Activated CD4-positive, alpha-beta T cell treated with anti-CD3 and anti-CD28 coated beads, Interleukin-2, amount 50 U/mL, for 24 hours (primary cell): ENCODE measurements at places on chromosomes 4 and X.

DNA sequence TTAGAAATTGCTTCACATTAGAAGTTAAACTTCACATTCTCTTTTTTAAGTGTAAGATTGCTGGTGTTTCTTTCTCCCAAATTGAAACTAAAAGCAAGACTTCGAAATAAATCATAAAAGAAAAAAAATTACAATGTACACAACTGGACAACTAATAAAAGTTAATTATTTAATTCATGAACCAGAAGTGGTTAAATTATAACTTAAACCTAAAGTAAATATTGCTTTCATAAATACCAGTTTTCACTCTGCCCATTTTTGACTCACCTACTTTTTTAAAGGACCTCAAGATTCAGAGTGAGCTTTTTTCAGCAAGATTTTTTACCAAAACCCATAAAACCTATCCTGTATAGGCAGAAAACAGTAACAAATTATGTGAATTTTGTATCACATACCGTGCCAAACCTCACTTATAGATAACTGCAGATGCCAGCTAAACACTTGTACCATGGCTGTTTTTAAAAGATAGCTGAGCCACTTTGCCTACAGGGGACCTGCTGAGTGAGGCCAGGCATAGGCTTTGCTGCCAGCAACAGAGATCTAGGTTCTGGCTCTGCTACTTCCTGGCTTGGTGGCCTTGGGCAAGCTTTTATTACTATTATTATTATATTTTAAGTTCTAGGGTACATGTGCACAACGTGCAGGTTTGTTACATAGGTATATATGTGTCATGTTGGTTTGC lies 259.8 kb downstream of the NR3C2 start:
- no peak for DNase-seq

- DNase-seq = no peak
Measured at GRCh38 chr4:152304220-152304619, 231.7 kb downstream of the FBXW7 start.

DNA sequence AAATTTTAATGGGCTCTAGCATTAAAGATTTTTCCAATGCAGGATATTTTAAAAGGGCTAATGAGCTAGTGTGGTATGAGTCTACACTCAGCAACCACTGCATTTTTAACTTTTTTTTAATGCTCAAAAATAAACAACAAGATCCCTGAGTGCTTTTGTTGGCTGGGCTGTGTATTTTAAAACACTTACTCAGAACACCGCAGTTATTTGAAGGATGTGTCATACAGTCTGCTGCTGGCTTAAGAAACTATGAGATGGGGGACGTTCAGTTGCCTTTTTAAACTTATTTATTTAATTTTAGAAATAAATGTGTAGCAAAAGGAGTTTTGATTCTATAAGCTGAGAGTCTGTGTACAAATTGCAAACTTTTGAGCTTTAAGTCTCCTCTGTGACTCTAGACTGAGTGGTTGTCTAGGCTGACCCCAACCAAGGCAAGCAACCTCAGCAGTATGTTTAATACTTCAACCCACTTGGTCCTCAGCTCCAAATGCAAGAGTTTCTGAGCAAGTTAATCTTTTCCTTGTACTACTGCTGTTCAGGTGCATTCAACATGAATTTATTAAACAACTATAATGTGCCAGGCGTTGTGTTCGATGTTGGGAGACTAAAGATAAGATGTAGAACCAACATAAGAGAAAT lies 278.6 kb upstream of the DIPK2B start:
- DNase-seq = no peak

GRCh38 chr4:33864290-33864859 lies 2379.9 kb downstream of the ARAP2 start:
- DNase-seq = no peak

DNA sequence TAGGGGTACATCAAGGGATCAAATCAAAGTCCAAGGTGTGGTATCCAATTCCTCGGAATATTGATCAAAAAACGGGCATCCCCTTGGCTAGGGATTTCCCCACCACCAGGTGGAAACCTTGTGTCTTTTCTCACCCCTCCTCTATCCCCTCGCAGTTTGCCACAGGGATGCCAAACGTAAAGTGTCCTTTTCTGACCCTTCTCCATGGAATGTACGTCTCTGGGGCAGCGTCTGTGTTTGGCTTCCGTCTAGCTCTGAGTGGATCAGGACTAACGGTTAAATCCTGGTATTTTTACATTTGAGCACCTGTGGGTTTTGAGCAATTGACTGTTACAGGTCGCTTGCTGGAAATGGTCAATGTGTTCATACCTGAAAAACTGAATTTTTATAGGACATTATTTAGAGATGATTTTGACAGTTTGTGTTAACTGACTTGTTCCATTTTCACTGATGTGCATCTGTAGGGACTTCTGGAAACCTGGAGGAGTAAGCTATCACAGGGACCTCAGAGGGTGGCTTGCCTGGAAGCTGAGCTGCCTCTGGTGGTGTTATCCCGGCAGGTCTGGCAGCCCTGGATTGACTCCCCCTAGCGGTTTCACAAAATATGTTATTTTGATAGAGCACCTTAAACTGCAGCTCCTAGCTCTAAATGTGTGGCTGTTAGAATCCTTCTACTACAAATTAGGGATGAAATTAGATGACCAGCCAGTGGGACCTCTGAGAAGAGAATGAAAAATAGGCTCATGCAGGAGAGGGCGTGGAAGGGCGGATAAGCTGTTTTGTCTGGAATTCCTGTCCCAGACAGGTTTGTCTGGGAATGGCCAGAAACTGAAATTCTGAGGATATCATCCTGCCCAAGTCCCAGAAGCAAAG lies 8.8 kb upstream of the MGST2 start:
- DNase-seq = peak; percentile 47

DNA sequence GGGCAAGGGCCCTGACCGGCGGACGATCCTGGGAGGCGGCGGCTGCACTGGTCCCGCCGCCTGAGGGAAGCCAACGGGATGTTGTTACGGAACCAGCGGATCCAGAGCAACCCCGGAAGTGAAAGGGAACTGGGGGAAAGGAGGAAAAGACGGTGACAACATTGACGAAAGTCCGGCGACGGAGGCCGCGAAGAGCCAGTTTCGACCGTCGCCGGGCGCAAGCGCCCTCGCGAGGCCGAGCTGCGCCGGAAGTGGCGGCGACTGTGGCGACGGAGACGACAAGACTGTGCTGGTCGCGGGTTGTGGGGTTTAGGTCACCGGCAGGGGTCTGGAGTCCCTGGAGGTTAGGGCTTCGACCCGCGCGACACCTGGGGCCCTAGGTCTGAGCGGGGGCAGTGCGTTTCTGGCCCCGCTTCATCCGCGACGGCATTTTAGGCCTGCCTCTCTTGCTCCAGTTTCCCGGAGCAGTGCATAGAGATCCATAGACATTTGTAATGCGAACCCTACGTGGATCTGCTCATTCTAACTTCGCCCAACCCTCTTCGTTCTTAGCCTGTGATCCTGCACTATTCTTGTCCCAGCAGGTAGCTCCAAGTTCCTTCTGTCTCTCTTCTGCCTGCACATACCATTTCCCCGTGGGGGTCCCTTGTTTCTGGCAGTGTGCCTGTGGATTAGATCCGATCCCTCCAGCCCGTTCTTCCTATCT lies at the start of gene BOD1L1:
TSS of gene BOD1L1 (minus strand) at position 120 of the 706 bp plus-strand sequence. CDS start 138 bp downstream, outside the sequence.
- DNase-seq = peak; percentile 72

- no peak for DNase-seq
Measured at GRCh38 chr4:143251779-143252178, 67.1 kb downstream of the USP38 start.

GRCh38 chr4:140053185-140053584 lies 100.8 kb downstream of the MAML3 start:
- no peak for DNase-seq

DNA sequence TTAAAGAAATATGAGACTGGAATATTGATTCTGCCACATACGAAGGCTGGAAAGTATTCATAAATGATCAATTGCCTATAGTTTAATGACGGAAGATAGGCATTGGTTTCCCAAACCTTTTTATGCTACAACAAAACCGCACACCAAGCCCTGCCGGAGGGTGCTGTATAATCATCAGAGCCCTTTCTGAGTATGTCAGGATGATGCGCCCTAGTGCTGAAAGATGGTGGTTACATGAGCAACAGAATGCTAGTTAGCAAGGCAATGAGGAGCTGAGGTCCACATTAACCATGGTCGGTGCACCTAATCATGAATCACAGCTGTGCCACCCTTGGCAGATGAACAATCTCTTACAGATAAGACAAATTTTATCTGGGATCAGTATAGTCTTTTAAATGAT lies 491.1 kb downstream of the PACRGL start:
- no peak for DNase-seq

GRCh38 chrX:137707348-137707747 lies 141.4 kb downstream of the ZIC3 start:
- DNase-seq = no peak

GRCh38 chr4:76301068-76301774 lies 5.3 kb upstream of the STBD1 start:
- DNase-seq = no peak

DNA sequence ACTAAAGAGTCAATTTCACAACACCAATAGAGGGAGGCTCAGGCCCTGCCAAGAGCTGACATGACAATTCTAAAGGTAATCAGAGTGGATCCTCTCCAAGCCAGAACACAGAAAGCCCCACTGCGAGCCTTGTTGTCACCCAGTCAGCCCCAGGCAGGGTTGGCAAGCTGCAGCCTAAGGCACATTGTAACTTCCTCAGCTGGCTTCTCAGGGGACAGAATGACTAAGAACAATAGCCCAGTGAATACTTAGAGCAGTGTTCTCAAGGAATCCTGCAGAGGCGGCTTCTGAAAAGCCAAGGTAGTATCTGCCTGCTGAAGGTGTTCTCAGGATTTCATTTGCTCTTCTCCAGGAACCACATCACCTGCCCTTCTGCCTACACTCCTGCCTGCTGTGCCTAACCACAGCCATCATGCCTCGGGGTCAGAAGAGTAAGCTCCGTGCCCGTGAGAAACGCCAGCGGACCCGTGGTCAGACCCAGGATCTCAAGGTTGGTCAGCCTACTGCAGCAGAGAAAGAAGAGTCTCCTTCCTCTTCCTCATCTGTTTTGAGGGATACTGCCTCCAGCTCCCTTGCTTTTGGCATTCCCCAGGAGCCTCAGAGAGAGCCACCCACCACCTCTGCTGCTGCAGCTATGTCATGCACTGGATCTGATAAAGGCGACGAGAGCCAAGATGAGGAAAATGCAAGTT lies at the start of gene MAGEB4:
TSS of gene MAGEB4 (plus strand) at position 277 of the 692 bp plus-strand sequence. CDS start at position 413, 136 bp downstream.
- DNase-seq = no peak

GRCh38 chr4:181897935-181898334 lies 345.3 kb upstream of the TENM3 start:
- DNase-seq = no peak

GRCh38 chr4:2871911-2872310 lies 28.3 kb downstream of the ADD1 start:
- no peak for DNase-seq

DNA sequence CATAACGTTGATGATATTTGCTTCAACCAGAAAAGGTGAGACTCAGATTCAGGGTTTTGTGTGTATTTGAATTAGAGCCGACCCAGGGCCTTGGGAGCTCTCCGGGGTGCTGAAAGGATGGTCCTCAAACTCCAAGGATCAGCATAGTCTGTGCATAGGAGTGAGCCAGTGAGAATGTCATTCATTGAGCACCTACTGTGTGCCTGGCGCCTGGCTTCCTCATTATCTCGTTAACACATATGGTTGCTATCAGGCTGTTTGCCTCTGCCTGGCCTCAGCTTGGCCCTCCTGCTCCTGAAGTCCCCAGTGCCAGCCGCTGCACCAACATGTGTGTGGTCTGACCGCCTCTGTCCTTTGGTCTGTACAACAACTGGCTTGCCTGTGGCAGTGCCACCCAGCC lies 25.1 kb upstream of the JAKMIP1 start:
- DNase-seq = no peak

- no peak for DNase-seq
Measured at GRCh38 chrX:95346856-95347255, 1337.8 kb upstream of the DIAPH2 start.

DNA sequence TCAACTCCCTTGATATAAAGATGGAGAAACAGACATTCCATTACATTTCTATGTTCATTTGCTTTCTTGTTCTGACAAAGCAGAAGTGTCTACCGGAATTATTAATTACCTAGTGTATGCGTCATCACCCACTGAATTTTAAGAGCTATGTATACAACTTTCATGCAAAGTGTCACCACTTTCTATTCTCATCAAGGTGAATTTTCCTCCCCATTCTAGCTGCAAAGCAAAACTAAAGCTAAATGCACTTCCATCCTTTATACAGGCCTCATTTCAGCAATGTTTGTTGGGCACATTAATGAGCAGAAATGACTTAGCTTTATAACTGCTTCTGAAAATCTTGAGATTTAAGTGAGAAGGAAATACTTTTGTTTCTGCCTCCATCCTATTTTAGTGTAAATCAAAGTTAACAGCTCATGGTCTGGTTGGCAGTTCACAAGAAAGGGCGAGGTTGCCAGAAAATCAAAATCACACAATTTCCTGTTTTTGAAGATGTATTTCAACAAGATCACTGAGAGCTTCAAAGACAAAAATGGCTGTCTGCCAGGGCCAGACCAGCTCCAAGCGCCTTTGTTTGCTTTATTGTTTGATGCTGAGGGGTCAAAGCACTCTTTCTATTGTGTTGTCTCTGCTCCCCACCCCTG lies 7.2 kb upstream of the FAM9C start:
- no peak for DNase-seq

- no peak for DNase-seq
Measured at GRCh38 chrX:133922390-133922771, 63.0 kb downstream of the GPC3 start.

DNA sequence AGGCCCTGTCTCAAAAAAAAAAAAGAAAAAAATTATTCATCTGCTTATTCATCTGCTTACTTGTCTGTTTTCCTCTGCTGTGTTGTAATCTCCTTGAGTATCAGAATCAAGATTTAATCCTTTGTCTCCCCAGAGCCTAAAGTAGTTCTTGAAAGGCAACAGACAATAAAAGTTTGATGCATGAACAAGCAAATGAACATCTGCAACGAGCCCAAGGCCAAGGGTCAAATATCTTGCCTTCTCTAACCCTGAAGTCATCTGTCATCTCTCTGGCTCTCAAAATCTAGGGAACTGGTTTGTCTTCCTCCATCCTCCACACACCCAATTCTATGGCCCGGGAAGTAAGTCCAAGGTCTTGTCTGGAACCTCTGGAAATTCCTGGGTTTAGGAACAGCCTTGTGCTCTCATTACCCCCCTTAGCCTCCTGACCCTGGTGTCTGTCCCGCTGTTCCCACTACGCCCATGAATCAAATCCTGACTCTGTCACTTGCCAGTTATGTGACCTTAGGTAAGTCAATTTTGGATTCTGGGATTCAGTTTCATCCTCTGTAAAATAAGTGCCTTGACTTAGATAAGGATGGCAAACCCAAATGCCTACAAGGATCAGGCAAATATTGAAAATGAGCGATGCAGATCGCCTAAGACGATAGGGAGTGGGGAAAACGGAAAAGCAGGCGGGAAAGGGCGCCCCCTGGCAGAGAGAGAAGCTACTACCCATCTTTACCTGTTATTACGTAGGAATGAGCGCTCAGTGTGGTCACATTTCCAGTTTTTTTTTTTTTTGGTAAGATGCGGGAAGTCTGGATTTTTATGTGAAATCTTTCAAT lies 102.7 kb upstream of the DHX15 start:
- no peak for DNase-seq

- no peak for DNase-seq
Measured at GRCh38 chr4:31617667-31618066, 897.5 kb downstream of the PCDH7 start.

- DNase-seq = no peak
Measured at GRCh38 chr4:155906554-155907247, 3.2 kb downstream of the TDO2 start.
